CD8-positive, alpha-beta T cell (primary cell): ENCODE measurements at places on chromosomes 5 and 9.

GRCh38 chr5:2848619-2849018 is 97.1 kb upstream of the IRX2 start:
- no peak for DNase-seq

DNA sequence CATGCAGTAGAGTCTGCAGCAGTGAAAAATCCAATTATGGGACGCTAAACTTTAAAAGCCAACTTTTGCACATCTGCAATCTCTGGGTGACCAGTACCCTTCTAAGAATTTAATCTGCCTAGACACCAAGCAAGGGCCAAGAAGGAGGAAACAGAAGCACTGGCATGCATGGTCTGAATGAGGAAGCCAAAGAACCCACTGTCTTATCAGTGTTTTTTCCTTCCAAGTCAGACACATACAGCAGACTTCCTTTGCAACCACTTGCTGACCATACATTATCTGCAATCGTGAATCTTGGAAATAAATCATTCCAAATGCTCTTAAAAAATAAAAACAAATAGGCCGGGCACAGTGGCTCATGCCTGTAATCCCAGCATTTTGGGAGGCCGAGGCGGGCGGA is 65.9 kb downstream of the DEPDC1B start:
- no peak for DNase-seq

- DNase-seq, result no peak
Measured at GRCh38 chr9:134684375-134684723, 42.7 kb downstream of the COL5A1 start.

DNA sequence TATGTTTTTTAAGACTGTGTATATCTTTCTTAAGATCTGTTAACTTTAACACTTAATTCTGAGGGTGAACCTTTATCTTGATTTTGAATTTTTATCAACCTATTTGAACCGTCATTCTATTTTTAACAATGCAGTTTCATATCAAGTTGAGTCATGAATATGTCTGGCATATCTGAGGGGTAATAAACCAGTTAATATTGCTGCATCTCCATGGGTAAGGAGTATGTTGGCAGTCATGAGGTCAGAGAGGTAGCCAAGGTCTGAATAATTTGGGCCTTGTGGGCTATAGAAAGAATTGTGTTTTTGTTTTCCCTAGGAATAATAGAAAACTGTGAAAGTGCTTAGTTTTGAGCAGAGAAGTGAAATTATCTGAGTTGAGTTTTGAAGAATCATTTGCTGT is 419.0 kb downstream of the PLK2 start:
- no peak for DNase-seq

- DNase-seq, result peak; percentile 18
Measured at GRCh38 chr9:81113453-81114124, 575.8 kb downstream of the TLE1 start.

DNA sequence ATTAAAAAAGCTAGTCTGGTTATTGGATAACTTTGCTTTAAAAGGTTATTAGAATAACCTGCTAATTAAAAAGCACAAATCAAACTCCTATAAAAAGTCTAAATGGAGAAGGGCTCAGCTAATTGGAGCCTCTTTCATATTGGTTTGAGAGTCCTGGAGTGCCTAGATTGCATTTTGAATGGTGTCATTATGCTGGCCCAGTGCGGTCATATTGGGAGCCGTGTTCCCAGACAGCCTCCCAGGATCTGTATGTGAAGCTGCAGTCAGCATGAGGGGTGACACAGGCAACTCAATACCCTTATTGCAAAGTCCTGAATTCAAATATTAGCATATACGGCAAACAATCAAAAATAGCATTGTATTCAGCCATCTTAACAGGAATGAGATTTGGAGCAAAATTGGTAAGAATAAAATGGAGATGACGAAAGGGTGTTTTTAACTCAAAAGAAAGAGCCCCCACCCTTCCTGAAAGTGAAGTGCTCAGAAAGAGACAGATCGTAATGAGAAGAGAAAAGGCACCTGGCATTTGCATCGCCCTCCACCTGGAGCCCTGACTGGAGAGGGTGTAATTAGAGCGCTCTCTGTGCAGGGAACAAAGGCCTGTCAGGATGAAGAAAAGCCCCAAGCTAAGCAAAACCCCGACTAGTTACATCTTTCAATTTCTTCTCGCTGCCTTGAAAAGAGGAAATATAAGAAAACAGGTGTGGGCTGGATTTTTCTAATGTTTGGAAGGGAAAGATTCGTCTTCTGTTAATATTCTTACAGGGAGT is 621.0 kb upstream of the ADAMTS16 start:
- no peak for DNase-seq

DNA sequence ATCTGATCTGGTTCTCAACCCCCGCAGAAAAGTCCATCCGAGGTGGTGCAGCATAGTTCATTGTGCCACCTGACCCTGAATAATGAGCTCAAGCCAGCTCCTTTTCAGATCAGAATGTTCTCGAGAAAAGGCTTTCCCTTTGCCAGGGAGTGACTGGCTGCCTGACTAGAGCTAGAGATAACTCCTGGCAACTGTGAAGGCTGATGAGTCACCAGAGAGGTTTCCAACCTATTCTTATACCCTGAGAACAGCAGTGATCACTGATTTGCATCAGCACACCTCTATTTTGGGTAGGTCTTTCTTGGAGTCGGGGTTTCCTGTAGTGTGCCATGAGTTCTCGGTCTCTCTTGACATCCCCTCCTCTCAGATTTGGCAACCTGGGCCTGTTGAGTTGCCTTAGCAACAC is 127.9 kb downstream of the PIK3R1 start:
- no peak for DNase-seq

DNA sequence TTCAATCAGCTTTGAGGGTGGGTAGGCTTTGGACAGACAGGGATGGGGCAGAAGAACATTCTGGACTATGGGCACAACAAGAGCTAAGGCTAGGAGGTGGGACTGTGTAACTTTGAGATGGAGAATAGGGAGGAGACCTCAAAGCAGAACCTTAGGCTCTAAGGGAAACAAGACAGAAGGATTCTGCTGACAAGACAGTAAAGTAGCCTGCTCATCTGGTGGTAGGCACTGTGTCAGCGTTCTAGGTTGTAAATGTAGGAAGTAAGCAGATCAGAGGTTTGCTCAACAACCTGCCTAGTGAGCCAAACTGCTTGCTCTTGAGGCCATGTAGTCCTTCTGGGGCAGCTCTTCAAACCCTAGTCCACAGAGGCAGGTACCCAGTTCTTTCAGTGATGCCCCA is 15.0 kb upstream of the IL12B start:
- no peak for DNase-seq

- DNase-seq, result no peak
Measured at GRCh38 chr9:111798786-111799185, 4.0 kb upstream of the SHOC1 start.

- DNase-seq, result no peak
Measured at GRCh38 chr5:172749881-172750633, 20.9 kb downstream of the DUSP1 start.

- DNase-seq, result no peak
Measured at GRCh38 chr5:106661866-106662265, 1008.9 kb downstream of the EFNA5 start.

GRCh38 chr5:68214482-68215207 is 911 bp upstream of the PIK3R1 start:
- DNase-seq, result no peak

GRCh38 chr5:93611976-93612854 is 29.2 kb downstream of the NR2F1 start:
- no peak for DNase-seq

GRCh38 chr5:172605466-172605865 is 35.6 kb upstream of the NEURL1B start:
- DNase-seq, result no peak

DNA sequence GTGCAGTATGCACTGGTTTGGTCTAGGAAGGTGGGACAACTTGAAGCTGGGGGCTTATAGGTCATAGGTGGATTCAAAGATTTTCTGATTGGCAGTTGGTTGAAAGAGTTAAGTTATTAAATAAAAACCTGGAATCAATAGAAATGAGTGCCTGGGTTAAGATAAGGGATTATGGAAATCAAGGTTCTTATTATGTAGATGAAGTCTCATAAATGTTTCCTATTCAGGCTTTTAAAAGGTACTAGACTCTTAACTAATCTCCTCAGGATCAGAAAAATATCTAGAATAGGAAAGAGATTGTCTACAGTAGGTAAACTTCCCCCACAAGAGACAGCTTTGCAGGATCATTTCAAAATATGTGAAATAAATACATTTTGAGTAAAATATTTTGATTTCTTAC is 163.3 kb upstream of the FBN2 start:
- DNase-seq, result no peak

DNA sequence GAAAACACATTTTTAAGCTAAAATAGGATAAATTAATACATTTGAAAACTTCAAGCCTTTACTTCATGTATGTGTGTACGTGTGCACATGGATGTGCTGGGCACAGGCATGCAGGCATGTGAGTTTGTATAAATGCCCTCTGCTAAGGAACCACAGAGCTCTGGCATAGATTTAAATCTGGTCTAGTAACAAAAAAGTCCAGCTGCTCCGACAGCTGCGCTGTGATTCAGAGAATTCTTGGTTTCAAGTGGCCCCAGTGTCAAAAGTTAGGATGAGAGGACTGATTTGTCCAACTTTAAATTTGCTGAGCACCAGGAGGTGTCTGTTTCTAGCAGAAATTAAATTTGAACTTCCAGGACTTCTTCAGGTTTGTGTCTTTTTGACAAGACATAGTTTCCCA is 203.7 kb upstream of the TUT7 start:
- DNase-seq, result no peak

GRCh38 chr5:4773827-4774317 is 366.3 kb upstream of the ADAMTS16 start:
- no peak for DNase-seq

GRCh38 chr5:6766604-6767093 is 53.4 kb downstream of the TENT4A start:
- peak; percentile 58 for DNase-seq

DNA sequence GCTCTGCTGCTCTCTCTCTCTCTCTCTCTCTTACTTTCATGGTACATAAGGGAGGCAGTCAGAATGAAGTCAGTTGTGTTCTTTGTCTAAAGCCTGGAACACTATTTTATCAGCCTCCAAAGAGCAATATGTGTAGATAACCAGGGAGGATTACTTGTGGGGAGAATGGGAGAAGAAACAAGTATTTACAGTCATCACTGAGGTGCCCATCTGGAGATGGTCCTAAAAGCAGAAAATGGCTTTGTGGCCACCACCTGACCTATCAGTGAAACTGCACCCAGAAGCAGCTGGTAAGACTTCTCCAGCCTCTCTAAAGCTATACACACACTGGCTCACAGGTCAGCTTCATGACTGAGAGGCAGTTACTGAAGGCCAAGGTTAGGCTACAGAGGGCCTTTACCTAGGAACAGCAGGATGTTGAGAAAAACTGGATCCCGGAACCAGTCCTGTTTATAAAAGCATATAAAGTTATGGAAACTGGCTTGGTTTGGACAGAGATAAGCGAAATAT is 75.1 kb downstream of the MRPS27 start:
- no peak for DNase-seq

DNA sequence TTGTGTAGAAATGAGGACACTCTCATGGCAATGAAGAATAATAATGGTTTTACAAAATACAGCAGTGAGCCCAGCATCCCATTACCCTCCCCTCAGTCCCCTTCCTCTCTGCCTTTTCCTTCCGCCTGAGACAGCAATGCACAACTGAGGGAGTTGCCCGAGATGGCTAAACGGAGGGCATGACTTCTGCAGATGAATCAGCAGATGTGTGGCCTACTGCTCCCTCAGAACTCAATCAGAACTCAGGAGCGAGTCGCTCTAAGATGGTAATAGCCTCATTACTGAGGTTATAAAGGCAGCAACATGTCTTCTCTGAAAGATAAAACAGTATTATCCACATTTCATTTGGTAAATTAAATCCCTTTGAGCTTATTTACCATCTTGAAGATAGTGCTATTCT is 326.6 kb downstream of the ENC1 start:
- no peak for DNase-seq

DNA sequence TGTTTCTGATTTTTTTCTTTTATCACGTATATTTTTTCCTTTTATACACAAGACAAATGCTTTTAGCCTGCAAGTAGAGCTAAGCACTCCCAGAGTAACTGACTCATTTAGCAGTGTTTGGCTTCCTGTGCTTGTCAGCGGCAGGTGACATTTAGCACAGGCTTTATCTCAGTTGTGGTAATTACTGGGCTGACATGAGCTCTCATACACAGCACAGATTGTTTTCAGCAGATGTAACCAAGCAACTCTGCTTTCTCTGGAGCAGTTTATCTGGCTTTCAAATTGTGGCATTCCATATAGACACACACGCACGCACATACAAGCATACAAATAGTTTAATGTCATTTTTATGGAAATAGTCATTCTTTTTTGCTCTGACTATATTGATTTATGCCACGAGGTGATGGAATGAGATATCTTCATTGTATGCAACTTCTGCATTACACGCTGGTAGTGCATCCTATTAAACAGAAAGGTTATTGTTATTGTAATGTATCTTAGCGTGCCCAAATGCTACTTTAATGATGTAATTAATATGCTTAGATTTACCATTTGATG is 379.0 kb upstream of the GRAMD2B start:
- DNase-seq, result no peak

- DNase-seq, result no peak
Measured at GRCh38 chr5:143054480-143054941, 284.3 kb downstream of the ARHGAP26 start.

GRCh38 chr5:52523701-52524100 is 264.0 kb upstream of the ITGA1 start:
- no peak for DNase-seq

- no peak for DNase-seq
Measured at GRCh38 chr5:99187611-99188010, 258.8 kb upstream of the CHD1 start.

GRCh38 chr9:122463828-122464632 is 13.7 kb downstream of the OR1J1 start:
- peak; percentile 5 for DNase-seq

DNA sequence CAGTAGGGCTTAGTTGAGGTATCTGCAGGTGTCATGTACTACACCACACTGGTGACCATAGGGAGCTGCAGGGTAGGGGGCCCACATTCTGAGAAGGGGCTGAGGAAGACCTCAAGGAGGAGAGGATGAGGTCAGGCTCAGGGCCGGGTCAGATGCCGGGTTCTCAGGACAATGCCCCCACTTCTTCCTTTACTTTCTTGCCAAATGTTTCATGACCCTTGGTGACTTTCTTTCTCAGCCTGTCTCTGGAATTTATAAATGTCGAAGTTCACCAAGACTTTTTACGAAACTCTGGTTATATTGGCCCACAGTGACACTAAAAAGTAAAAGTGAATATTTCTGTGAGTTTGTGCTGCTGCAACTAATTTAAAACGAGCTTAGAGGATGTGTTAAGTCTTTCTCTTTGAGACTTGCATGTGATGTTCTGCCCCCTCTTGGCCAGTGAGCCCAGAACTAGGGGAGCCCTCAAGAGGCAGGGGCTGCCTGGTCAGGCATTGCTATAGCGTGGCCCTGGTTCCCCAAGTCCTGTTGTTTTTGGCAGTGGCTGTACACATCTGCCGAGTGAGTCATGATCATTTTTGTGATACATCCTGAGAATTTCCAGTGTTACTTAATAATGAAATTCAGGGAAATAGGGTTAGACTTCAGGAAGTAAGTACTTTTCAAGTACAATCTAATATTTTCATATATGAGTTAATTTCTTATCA is 11.2 kb downstream of the ACO1 start:
- no peak for DNase-seq
